ENCODE measurements at places on chromosomes 2 and 18. TPM values are rescaled to one million over a fixed set of nuclear protein-coding genes. Genes with fewer than 3 reads are reported as not detected.

The NXPH2 gene
- 4.3 TPM for total RNA-seq

The ZBTB7C gene
- 0.15 TPM for total RNA-seq

The SRD5A2 gene
- total RNA-seq, result not detected

The INHA gene
- total RNA-seq, result not detected

The GPR35 gene
- 0.74 TPM for total RNA-seq

The SPEG gene
- total RNA-seq, result 18.4 TPM

The MATN3 gene
- 1.7 TPM for total RNA-seq

DNA sequence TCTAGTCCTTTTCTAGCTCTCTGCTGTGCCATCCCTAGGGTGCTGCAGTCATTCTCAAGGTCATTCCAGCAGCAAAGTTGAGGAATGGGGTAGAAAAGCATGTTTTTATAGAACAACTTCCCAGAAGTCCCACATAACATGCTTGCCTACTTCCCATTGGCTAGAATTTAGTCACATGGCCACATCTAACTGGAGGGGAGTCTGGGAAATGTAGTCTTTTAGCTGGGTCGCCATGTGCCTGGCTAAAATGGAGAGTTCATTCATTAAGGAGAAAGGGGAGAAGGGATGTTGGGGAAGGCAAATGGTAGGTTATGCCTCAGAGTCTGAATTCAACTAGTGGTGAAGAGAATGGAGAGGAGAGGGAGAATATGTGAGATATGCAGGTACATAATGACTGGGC, 85.7 kb downstream of the SLC4A3 start:
- peak; percentile 24 for DNase-seq
- H3K27me3 ChIP-seq, result no peaks in the 10 kb centered on the region
- H3K4me3 ChIP-seq, result no peak overlapping the region

DNA sequence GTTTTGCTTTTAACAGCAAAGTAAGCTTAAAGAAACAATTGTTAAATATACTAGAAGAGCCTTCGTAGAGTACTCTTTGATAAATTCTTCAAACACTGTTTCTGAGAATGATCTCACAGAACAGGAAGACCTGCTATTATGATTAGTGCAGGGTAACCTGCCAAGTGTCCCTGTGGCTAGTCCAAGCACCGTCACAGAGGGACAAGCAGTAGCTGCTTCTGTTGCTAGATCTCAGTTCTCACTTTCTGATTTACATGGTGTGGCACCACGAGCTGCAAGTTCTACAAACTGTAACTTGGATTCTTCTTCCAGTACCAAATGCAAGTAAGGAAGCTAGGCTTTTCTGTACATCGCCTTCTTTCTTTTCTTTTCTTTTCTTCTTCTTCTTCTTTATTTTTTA, 121.5 kb downstream of the PIEZO2 start:
- no peaks in the 10 kb centered on the region for H3K27me3 ChIP-seq
- no peaks in the 10 kb centered on the region for H3K36me3 ChIP-seq
- DNase-seq, result no peak
- H3K27ac ChIP-seq, result no peak overlapping the region
- no peaks in the 10 kb centered on the region for H3K4me1 ChIP-seq

DNA sequence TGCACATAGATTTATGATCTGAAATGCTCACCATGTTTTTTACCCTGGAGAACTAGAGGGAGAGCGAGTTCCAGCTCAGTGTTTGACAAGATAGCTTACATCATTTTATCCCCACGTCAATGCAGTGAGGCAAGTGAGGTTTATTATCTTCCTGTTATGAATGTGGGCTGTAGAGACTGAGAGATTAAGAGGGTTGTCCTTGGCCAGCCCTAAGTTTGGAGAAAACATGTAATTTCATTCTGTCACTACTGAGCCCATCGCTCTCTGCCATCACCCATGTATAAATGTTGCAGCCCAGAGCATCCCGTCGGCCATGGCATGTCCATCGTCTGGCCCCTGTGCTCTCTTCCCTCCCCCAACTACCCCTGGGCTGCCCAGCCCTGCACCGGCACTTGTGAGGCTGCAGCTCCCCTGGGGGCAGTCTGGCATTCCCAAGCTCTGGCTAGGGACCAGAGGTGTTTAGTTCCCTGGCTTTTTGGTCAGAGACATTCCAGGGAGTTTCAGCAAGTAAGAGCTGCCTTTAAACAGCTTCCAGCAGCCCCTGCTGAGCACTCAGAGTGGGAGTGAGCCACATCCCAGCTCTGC, 136.7 kb downstream of the ANTXR1 start:
- H3K4me3 ChIP-seq, result no peak overlapping the region
- H3K36me3 ChIP-seq, result no peaks in the 10 kb centered on the region
- peaks cover 20% of the 10 kb centered on the region for H3K4me1 ChIP-seq
- H3K27me3 ChIP-seq, result no peaks in the 10 kb centered on the region
- DNase-seq, result peak; percentile 73

GRCh38 chr18:50113726-50114125, 81.2 kb downstream of the MYO5B start:
- no peaks in the 10 kb centered on the region for H3K27me3 ChIP-seq
- no peak overlapping the region for H3K4me3 ChIP-seq
- H3K27ac ChIP-seq, result no peak overlapping the region
- peaks cover 12% of the 10 kb centered on the region for H3K4me1 ChIP-seq
- no peak for DNase-seq
- H3K36me3 ChIP-seq, result no peaks in the 10 kb centered on the region

DNA sequence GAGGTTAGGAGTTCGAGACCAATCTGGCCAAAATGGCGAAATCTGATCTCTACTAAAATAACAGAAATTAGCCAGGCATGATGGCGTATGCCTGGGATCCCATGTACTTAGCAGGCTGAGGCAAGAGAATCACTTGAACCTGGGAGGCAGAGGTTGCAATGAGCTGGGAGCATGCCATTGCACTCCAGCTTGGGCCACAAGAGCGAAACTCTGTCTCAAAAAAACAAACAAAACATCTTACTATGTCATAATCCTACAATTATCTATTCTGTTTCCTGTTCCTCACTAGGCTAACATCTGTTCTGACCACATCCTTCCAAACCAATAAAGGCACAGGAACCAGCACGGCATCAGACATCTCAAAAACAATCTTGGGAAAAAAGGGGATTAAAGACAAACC, 361.8 kb upstream of the UBE2E3 start:
- H3K4me1 ChIP-seq, result no peaks in the 10 kb centered on the region
- H3K27me3 ChIP-seq, result no peaks in the 10 kb centered on the region
- H3K36me3 ChIP-seq, result no peaks in the 10 kb centered on the region
- H3K27ac ChIP-seq, result no peak overlapping the region
- H3K4me3 ChIP-seq, result no peak overlapping the region

DNA sequence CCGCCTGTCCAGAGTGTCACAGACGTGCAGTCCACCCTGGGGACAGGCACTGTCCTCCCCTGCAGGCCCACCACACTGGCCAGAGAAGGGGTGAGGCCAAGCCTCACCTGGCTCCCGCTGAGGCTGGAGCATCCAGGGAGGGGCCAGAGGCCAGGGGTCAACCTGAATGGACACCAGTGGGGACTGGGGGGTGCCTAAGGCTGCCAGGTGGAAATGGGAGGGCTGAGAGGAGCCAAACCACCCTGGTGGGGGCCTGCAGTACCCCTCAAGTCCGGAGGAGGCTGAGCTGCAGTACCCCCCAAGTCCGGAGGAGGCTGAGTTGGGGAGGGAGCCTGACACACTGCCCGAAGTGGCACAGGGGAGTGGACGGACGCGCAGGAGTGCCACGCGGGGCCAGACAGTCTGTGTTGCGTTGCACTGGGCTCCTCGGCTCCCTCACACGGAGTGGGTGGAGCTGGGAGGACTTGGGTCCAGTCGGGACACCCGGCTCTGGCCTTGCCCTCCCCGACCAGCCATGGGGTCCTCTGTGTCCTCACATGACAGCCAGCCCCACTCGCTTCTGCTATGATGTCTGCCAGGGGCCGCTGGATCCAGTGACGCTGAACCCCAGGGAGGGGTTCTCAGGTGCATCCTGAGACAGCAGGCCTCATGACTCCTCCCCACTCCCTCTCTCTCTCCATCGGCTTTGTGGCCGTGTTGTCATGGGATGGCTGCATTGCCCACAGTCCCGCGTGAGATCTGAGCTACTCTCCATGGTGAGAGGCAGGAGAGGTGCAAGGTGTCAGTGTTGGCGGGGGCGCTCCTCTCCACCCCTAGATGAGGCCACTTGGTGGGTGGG, 22.3 kb upstream of the GPC1 start:
- DNase-seq, result no peak
- no peaks in the 10 kb centered on the region for H3K36me3 ChIP-seq
- H3K27me3 ChIP-seq, result no peaks in the 10 kb centered on the region
- no peaks in the 10 kb centered on the region for H3K4me1 ChIP-seq

DNA sequence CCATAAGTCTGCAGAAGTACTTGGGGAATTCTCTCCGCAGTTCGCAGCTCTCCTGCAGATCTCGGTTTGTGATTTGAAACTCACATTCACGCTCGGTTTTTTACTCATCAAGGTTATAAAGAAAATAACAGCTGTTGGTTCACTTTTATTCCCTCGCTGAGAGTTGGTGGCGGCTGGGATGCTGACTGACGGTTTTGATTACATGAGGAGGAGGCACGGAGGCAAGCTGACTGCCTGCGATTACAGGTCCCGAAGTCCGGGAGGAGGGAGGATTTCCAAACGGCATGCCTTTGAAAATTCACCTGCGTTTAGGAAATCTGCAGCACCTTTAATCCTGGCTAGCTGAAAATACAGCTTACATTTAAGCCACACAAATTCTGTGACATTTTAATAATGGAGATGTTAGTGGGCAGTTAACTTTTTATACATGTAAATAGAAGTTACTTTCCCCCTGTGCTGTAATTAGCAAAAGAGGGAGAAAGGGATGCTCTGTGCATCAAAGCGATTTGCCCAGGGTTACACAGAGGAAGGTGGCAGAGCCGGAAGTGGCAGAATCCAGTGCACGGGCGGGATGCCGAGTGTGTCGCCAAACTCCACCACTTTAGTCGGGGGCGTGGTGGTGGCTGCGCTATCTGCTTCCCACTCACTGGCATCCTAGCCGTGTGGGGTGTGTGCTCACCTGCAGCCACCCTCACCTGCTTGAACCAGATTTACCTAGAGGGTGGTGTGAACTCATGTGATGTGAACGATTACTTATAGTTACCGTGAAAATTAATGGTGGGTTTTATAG, 14.7 kb downstream of the AGAP1 start:
- no peak for DNase-seq
- H3K27ac ChIP-seq, result no peak overlapping the region
- no peaks in the 10 kb centered on the region for H3K27me3 ChIP-seq
- H3K36me3 ChIP-seq, result no peaks in the 10 kb centered on the region

- peaks cover 30% of the 10 kb centered on the region for H3K27me3 ChIP-seq
- H3K36me3 ChIP-seq, result no peaks in the 10 kb centered on the region
- H3K4me1 ChIP-seq, result no peaks in the 10 kb centered on the region
These were observed 202.2 kb downstream of the TNS1 start for GRCh38 chr2:217800433-217801114.

Data from neural progenitor cell (in vitro differentiated cells).